ENCODE measurements at places on chromosomes 16 and 17.

GRCh38 chr16:86578061-86578599, at the start of gene FOXL1:
Gene FOXL1 (plus strand): TSS chr16:86578549. CDS start chr16:86578724, 175 bp downstream.
- no peak for DNase-seq

GRCh38 chr17:38454532-38454931, 26.3 kb downstream of the ARHGAP23 start:
- DNase-seq = no peak

DNA sequence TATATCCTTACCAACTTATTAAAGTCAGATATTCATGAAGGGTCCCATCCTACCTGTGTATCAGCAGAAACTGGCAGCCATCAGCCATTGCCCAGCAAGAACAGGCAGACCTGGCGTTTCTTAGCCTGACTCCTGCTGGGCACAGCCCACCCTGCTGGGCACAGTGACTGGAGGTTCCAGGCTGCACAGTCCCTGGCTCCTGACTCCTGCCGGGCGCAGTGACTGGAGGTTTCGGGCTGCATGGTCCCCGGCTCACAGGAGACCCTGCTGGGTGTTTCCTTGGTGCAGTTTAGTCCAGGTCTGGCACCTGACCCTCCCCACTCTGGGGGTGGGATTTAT, 6.7 kb downstream of the TIMM22 start:
- no peak for DNase-seq

DNA sequence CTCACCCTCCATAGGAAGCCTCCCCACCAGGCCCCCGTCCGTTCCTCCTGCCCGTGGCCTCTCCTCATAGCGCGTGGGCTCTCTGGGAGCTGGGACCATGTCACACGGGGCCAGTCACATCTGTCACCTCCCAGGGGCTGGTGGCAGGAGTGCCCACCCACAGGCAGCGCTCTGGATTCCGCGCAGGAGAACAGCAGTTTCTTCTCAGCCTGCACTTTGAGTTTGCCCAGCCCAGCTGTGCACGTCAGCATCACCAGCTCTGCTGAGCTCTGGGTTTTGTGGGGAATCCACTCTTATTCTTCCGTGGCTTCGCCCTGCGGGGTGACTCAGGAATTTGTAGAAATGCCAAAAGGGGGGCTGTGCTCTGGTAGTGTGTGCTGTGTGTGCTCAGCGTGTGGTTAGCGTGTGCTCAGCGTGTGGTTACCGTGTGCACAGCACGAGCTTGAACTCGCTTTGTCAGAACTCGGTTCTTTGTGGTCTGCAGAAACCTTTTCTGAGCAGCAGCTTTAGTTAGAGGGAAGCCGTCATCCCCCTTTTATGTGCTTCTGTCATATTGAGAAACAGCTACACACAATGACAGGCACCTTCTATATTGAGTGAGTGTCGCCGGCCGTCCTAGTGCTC, 3.2 kb downstream of the ACSF3 start:
- no peak for DNase-seq

DNA sequence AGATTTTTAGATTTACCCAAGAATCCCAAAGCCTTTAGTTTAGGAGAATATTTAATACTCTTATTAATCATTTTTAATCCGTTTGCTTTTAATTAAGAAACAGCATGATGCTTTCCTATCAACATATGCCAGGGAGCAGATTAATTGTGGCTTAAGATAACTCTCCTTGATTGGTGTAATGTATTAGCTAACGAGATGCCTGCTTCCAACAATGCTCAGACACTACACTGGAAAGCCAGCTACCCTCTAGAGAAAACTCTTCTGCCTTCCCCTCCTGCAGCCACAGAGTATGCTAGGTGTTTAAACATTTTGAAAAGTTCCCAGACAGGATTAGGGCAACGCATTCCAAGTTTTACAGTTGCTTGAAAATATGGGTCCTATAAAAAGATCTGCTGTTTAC, 142.2 kb downstream of the AATF start:
- DNase-seq = no peak

DNA sequence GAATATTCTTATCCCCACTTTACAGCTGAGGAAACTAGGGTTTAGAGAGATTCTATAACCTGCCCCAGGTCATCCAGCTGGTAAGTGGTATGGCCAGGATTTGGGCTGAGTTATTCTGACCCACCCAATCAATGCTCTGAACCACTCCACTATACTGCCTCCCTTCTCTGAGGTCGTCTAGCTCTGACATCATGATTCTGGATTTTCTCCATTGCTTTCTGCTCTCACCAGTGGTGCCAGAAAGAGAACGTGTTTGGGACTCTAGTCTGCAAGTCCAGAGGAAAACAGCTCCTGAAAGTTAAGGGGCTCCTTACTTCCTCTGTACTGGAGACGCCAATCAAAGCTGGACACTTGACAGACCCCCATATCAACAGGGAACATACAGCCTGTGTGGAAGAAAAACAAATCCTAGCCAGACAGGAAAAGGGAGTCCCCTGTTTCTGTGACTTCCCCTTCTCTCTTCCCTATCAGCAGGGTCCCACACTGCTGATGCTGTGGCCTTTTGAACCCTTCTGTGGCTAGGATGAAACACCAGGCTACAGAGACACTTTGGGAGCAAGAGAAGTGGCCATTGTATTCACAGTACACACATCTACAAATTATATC, 6.0 kb upstream of the EZH1 start:
- no peak for DNase-seq

GRCh38 chr16:59913666-59914065, 1179.5 kb upstream of the GOT2 start:
- no peak for DNase-seq

- DNase-seq = peak; percentile 41
These were observed 15.7 kb upstream of the CCL1 start for GRCh38 chr17:34378664-34379101.

Measured in GM12891 (cell line).